NCI-H1105 treated with DMSO at 0.1 percent for 48 hours (cell line): ENCODE measurements at places on chromosomes 5 and 9.
A peak's percentile ranks its signal among the peaks of the same experiment; 100 is the strongest.

- DNase-seq: no peak
Observed at GRCh38 chr9:74861773-74862474, 25.8 kb downstream of the TRPM6 start.

DNA sequence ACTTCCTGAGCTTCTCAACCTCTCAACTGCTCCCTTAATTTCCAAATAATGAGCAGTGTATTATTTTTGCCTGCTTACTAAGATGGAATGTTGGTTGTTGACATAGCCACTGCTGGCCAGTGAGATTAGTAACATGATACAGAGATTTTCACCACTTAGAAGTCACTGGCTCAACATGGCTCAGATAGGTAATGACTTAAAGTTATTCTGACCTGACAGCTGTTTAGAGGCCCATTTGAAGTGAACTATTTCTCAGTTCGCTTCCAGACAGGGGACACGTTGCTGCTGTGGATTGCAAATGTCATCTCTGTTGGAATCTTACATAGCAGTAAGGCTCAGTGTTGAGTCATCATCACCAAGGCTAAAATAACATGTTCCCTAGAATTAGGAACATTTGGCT, 490.2 kb downstream of the TLE4 start:
- DNase-seq: no peak

GRCh38 chr9:130421802-130422276, 22.9 kb upstream of the ASS1 start:
- DNase-seq: peak; percentile 47

GRCh38 chr9:125747765-125748445, 732 bp downstream of the PBX3 start:
- no peak for DNase-seq

- peak; percentile 5 for DNase-seq
Observed at GRCh38 chr5:102554728-102555127, 55.9 kb upstream of the SLCO6A1 start.

DNA sequence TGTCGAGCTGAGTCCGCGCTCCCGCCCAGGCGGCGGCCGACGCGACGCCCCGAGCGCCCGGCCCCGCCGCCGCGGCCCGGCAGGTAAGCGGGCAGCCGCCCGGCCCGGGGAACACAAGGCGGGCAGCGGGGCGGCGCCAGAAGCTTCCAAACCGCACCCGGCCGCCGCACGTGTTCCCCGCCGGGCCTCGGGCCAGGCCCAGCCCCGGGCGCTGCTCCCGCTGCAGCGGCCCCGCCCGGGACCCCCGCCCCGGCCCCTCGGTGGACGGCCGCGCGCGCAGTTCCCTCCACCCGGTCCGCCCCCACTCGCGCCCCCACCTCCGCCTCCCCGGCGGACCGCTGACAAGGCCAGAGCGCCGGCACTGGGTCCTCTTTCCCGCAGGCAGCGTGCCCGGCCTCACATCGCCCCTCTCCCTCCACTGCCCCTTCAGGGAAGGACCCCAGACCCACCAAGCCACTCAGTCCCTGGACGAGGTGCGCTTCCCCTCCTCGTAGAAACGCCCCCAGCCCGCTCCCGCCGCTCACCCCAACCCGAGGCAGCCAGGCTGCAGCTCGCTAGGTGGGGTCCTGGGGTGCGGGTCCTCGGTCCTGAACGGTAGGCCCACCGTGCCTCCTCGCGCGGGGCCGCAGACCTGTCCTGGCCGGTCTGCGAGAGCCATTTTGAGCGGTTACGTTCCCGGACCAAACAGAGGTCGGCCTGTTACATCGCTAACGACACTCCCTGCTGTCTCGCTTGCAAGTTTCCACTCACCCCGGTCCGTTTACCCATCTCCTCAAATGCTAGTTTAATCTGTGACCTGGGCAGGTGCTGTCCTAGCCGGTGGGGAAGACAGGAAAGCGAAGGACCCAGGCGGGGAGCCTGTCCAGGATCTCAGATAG, 475 bp downstream of the WDR5 start:
- no peak for DNase-seq

DNA sequence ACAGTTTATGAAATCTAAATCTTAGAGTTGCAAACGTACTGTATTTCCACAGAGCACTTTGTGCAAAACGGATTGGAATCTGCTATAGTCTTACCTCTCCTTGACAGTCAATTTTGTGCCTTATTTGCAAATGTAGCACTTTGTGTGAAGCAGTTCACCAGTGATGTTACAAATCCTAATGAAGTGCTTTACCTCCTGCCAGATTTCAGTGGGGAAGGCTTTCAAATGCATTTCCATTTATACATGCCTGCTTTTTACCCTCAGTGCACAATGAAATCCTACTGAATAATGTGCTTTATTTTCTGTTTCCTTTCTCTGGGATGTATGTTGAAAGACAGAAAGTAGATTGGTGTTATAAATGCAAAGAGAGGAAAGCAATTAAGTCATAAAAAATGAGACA, 2141.6 kb upstream of the C9orf72 start:
- no peak for DNase-seq

DNA sequence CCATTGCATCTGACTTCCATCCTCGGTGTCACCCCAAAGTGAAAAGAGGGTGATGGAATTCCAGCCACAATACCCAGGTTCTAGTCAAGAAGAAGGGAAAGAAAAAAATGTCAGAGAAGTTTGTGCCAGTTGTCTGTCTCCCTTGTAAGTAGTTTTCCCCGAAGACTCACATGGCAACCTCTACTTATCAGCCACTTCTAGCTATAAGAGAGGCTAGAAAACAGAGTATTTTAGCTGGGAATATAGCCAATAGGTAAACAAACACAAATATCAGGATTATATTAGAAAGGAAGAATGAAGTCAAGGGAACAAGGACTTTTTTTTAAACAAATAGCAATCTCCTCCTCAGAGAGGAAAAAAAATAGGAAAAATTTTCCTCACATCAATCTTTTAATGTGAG, 12.2 kb upstream of the ISL1 start:
- DNase-seq: peak; percentile 71

DNA sequence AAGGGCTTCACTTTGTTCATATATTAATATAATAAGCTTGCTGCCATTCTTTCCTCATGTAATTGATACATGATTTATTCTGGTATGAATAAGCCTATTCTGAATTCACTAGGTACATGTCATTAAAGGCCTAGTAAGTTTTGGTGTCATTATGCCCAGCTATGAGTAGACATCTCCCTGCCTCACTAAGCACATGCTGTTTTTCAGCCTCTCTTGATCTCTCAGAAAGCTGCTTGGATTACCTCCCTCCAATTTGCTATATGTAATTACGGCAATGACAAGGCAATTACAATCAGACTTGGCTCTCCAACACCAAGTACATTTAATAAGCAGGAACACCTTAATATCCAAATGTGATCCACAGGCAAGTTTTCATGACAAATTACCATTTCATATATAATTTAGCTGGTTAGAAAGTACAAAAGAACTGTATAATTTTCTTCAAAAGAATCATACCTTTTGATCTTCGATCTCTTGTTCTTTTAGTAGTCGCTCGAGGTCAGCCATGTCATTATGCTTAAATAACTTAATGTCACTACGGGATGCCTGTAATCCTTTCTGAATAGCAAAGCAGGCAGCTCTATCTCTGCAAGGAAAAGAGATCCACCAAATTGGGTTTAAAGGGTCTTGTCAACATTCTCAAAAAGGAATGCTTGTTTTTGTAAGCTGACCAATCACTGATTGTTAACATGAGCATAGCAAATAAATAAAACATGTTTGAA, 56.3 kb downstream of the SPTLC1 start:
- DNase-seq: no peak

- no peak for DNase-seq
Observed at GRCh38 chr9:33381231-33381791, 21.1 kb downstream of the AQP7 start.

- DNase-seq: no peak
Observed at GRCh38 chr9:31582071-31582470, 802.4 kb upstream of the ACO1 start.

- DNase-seq: no peak
Observed at GRCh38 chr9:76357555-76357954, 36.7 kb downstream of the RFK start.

DNA sequence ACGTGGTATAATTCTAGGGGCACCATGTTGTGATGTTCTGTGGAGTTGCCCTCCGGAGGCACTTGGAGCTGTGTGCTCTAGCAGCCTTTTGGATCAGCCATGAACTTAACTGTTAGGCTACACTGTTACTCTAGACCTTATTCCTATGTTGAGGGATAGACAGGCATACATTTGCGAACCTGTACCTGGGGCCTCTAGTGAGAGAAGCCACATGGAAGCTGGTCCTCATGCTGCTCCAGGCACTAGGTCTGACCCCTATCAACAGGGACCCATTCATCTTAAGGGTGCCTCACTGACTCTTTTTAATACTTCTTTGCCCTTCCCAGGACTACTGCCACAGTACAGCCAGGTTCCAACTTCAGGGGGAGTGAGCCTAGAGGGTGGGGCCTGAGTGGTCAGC, 594.8 kb downstream of the RAB3C start:
- DNase-seq: no peak

DNA sequence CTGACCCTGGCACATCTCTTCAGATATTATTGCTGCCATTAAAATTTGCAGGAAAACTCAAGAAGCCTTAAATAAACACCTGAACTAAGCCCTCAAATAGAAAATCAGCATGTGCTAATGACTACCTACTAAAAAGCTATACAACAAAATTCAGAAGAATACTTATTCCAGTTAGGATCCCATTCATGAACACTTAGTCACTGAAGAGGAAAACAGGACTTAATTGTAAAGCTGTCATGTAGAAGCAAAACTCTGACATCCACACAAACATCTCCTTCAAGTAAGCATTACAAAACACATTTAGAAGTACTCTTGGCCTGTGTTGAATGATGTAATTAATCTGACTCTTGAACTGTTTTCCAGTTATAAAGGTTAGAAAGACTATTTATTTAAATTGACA, 19.9 kb downstream of the ELL2 start:
- no peak for DNase-seq

DNA sequence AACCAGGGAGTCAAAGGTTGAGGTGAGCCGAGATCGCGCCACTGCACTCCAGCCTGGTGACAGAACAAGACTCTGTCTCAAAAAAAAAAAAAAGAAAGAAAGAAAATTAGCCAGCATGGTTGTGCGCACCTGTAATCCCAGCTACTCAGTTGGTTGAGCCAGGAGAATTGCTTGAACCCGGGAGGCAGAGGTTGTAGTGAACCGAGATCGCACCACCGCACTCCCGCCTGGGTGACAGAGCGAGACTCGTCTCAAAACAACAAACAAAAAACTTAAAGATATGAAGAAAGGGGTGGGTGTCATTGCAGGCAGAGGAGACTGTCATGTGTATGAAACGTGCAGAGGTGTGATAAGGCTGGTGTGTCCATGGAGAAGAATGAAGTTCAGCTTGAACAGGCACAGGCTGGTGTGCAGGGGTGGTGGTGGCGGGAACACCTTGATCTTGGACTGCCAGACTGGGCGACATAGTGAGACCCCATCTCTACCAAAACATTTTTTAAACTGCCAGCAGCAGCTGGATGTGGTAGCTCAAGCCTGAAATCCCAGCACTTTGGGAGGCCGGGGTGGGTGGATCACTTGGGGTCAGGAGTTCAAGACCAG, 69.6 kb downstream of the UGCG start:
- no peak for DNase-seq

DNA sequence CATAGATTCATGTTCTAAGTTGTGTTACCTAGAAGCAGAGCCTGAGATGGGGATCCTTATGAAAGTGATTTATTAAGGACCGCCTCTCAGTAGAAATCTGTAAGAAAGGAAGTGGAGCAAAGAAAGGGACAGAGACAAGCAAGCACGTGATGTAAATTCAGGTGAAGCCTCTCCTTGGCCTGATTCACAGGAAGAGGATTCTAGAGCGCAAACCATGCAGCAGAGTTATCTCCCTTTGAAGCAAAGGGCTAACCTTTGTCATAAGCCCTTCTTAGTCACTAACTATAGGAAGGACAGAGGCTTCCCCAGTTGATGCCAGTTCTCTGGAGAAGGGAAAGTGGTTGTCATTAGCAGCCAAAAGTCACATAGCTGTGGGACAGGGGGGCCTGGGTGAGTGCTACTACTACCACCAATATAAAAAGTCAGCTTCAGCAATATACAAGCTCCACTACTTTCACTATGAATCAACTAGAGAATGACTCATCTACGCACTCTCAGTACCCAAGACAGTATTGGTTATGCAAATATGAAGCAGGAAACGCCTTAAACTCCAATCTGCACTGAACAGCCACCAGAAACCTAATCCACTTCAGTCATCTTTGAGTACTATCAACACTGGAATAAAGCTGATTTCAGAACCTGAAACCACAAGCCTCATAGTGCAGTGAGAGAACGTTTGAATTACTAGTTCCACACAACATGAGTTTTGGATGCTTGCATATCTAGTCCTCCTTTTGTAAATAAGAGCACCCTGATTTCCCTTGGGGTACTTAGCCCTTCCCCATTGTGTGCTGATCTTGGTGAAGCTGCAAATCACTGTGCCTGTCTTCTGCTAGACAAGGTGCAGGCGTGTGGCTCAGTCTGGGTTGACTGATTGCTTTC, 162.7 kb downstream of the ZNF608 start:
- no peak for DNase-seq

GRCh38 chr5:127961006-127961762, 122.4 kb upstream of the SLC12A2 start:
- no peak for DNase-seq

- DNase-seq: no peak
Observed at GRCh38 chr5:57231607-57232006, 57.7 kb downstream of the GPBP1 start.

- no peak for DNase-seq
Observed at GRCh38 chr5:57432876-57433275, 49.7 kb downstream of the ACTBL2 start.

- DNase-seq: no peak
Observed at GRCh38 chr5:144659634-144660227, 489.1 kb downstream of the KCTD16 start.

GRCh38 chr5:1175801-1176472, 25.5 kb upstream of the SLC6A19 start:
- DNase-seq: no peak

GRCh38 chr5:177475563-177476427, 2.4 kb upstream of the DBN1 start:
- no peak for DNase-seq

DNA sequence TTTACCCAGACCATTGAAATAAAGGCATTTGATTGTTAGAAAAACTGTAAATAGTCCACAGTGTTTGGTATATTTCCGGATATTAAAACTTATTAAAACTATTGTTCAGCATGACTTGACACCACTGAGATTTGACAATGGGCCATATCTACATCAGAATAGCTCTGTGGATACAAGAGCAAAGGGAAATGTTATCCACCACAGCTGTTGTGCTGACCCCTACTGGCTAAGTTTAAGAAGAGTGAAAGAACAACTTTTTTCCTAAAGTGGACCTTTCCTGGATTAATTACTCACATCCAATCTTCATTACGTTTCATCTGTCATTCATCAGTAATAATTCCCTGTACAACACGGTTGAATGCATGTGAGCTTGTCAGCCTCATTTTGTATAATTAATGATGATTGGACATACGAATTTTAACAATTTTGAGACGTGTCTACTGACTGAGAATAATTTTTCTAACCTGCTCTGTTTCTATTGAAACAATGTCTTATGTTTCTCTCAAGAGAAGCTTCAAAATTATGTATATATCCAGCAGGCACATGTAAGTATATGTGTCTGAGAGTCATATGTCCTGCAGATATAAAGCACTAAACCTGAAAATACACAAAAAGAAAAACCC, 1952.6 kb downstream of the MAT2B start:
- no peak for DNase-seq
